ENCODE measurements at places on chromosomes 7 and 10.
A peak's percentile ranks its signal among the peaks of the same experiment; 100 is the strongest.

- no peak for DNase-seq
Observed at GRCh38 chr10:70034232-70034631, 18.4 kb upstream of the MACROH2A2 start.

DNA sequence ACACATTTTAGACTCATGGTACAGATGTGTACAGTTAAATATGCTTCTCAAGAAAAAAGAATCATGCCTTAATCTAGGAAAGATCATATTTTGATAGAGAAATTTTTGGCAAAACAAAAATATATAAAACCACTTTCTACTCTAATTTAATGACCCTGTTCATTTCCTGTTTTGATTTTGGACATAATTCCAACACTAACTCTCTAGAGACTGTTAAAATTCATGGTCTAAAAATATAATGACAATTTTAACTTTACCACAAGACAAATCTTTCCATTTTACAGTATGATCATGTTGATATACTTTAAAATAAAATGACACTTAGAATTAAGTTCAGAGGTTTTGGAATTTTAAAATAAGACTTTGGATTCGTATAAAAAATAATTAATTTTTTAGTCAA lies 45.2 kb downstream of the PRKG1 start:
- DNase-seq: no peak

DNA sequence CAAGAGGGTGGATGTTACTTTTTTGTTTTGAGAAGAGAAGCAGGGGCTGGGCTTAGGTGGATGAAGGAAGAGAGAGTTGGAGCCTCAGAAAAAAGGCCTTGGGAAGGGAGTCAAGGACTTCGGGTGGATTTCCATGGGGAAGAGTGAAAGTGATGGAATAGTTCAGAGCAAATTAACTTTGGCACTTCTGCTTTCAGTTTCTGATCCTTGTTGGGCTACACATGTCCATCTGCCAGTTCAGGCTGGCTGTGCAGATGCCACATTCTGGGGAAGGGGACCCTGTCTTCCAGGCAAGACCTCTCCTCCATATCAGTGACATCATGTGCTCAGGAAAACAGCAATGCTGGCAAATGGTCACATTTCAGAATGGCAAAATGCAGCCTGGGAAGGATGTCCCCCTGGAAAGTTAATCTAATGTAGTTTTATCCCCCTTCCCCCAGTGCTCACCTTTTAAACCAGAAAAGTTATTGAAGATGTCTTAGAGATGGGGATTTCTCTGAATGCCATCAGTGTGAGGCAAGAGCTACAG lies 86.0 kb downstream of the WDFY4 start:
- no peak for DNase-seq

- DNase-seq: no peak
Observed at GRCh38 chr7:537911-538634, 18.4 kb upstream of the PDGFA start.

DNA sequence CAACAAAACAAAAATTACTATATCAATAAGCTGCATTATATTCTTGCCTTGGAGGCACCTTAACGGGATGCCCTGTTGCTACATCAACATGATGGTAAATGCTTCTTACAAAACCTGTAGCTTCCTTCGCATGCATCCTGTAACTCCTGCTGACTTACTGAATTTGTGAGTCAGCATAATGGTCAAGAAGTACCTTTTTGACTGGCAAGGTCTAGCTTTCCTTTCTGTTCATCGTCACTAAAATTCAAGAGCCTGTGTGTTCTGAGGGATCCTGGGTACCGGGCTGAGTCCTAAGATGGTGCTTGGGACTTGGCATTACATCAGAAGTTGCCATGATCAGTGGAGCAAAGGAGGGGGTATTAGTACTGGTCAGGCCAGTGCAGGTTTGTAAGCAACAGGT lies 4.9 kb downstream of the PFKFB3 start:
- DNase-seq: no peak

DNA sequence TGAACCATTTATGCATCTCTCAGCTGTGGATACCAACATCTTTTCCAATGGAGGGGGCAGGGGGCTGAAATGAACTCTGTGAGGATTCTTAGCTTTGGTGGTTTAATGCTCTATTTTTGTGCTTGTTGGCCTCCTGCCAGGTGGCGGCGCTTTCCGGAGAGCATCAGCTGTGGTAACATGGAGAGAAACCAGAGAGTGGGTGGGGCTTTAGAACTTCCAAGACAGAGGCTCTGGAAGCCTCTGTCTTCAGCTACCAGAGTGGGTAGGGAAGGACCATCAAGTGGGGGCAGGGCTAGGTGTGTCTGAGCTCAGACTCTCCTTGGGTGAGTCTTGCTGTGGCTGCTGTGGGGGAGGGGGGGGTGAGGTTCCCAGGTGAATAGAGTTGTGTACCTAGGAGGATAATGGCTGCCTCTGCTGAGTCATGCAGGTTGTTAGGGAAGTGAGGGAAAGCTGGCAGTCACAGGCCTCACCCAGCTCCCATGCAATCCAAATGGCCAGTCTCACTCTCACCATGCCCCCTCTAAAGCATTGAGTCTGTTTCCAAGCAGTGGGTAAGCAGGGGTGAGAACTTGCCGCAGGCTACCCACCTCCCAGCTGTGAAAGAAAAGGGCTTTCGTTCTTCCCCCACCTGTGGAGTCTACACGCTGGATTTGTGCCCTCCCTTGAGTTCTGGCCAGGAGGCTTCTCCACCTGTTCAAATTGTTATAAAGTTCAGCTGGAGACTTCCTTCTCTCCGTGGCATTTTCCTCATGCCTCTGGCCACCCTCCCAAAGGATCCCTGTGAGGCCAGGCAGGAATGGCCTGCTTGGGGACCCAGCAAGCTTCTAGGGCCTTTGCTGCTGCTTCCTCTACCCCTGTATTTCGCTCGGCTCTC lies 527.0 kb downstream of the NEBL start:
- no peak for DNase-seq

DNA sequence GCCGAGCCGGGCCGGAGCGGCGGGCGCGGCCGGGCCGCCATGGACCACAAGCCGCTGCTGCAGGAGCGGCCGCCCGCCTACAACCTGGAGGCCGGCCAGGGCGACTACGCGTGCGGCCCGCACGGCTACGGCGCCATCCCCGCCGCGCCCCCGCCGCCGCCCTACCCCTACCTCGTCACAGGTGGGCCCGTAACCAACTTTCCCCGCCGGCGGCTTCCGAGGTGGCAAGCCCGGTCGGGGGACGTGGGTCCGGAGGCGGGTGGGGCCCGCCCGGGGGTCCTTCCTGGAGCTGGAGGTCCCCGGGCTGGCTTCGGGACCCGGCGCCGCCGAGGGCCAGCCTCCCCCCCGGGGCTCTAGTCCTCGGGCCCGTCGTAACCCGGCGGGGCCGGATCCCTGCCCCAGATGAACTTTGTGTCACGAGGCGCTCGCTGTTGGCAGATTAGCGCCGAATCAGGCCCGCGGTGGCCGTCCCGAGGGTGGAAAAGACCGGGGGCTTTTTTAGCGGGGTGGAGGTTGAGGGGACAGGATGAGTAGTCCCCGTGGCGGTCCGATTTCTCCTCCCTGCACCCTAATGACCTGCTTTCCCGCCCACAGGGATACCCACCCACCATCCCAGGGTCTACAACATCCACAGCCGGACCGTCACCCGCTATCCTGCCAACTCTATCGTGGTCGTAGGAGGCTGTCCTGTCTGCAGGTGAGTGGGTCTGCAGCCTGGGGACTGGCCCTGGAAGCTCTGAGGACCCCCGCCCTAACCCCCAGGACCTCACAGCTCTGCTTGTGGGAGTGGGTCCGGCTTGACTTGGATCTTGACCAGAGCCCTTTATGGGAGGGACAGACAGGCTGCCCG lies 496 bp downstream of the BRI3 start:
- DNase-seq: no peak

GRCh38 chr10:53013201-53013810 lies 240.7 kb upstream of the MBL2 start:
- DNase-seq: no peak

- DNase-seq: no peak
Observed at GRCh38 chr7:116211913-116212596, 1.7 kb downstream of the TES start.

GRCh38 chr7:149161241-149161848 lies 14.1 kb downstream of the ZNF398 start:
- no peak for DNase-seq

DNA sequence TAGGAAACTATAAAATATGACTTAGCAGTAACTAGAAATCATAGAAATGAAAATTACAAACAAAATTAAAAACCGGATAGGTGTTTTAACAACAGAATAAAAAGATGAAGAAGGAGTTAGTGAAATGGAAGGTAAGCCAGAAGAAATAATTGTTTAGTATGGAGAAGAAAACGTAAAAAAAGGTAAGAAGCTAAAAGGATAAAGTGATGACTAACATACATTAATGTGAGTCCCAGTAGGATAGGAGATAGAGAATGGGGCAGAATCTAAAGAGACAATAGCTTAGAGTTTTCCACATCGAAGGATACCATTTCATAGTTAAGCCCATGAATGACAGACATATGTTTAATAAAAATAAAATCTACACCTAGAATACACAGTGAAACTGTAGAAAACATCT lies 25.3 kb downstream of the GTF2I start:
- no peak for DNase-seq

DNA sequence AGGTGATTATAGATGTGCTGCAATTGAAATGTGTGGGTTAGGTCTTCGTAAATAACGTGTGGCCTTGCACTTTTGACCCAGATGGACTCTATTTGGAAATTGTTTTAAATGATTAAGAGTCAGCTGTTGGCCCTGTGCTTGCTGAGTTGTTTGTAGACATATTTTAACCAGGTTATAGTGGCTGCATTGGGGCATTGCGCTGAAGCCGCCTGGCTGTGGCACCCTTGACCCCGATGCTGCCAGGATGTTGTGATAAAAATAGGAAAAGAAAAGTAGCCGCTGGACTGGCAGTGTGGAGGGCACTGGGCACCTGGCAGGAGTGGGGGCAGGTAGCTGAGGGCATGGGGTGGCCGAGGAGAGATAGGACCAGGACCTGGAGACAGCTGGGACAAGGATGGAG lies 13.4 kb downstream of the LRRC27 start:
- DNase-seq: no peak

GRCh38 chr10:101672536-101672935 lies 22.4 kb downstream of the FBXW4 start:
- no peak for DNase-seq

GRCh38 chr7:140940898-140941297 lies 16.2 kb upstream of the BRAF start:
- DNase-seq: no peak

DNA sequence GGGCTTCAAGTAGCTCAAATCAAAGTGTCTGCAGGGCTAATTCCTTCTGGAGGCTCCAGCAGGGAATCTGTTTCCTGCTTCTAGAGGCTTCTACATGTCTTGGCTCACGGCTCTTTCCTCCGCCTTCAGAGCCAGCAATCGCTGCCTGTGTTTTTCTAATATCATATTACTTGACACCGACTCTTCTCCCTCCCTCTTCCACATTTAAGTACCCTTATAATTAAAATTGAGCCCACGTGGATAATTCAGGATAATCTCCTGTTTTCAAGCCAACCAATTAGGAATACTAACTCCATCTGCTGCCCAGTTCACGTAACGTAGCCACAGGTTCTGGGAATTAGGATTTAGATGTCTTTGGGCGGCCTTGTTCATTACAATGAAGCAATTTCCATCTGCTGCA lies 372.2 kb downstream of the DPP6 start:
- peak; percentile 27 for DNase-seq

GRCh38 chr10:71068861-71069271 lies 143.5 kb upstream of the UNC5B start:
- no peak for DNase-seq

GRCh38 chr10:31384589-31384949 lies 65.6 kb downstream of the ZEB1 start:
- DNase-seq: no peak

DNA sequence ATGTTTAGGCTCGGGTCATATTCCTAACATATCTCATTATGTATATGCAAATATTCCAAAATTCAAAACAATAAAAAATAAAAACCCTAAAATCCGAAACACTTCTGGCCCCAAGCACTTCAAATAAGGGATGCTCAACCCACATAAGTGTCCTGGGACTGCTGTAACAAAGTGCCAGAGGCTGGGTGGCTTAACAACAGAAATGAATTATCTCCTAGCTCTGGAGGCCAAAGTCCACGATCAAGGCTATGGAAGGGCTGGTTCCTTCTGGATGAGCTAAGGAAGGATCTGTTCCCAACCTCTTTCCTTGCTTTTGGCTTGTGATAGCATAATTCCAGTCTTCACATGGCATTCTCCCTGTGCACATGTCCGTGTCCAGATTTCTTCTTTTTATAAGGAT lies 181.6 kb upstream of the NFE2L3 start:
- DNase-seq: no peak

DNA sequence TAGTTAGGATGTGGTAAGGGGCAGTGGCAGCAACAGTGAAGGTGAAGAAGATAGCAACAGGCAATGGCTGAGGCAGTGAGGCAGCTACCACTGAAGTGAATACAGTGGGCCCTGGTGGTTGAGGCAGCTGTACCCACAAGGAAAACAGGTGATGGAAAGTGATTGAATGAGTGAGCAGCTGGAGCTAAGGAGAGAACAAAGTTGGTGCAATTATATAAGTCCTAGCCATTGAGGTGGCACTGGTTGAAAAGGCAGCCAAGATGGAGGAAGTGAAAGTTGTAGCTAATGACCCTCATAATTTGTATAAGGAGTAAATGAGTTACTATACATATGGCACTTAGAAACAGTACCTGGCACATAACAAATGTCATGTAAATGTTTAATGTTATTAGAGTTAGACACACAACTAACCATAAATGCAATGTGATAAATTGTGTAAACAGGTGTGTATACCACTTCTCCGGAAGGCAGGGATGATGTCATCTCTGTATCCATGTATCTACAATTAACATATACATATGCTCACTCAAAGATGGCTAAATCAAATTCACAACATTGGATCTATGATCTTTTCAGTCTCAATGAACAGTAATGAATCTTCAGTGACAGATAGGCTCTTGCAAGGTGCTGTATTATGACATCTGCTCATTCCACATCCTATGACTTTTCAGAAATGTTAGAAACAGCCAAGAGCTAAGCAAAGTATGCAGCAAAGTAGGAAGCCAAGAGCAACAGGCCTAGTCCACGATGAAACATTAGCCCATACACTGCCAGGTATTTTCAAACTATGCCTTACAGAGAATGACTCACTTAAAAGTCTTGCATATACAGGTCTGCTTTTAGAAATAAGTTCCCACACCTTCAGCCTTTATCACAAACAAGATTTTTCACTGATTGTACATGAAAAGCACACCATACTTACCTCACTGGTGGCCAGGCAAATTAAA lies 10.7 kb downstream of the XPNPEP1 start:
- no peak for DNase-seq

- DNase-seq: no peak
Observed at GRCh38 chr10:15442056-15442455, 71.0 kb upstream of the FAM171A1 start.

- DNase-seq: no peak
Observed at GRCh38 chr10:72328045-72328828, 26.5 kb downstream of the DNAJB12 start.

- no peak for DNase-seq
Observed at GRCh38 chr10:3292636-3293035, 120.1 kb upstream of the PITRM1 start.

DNA sequence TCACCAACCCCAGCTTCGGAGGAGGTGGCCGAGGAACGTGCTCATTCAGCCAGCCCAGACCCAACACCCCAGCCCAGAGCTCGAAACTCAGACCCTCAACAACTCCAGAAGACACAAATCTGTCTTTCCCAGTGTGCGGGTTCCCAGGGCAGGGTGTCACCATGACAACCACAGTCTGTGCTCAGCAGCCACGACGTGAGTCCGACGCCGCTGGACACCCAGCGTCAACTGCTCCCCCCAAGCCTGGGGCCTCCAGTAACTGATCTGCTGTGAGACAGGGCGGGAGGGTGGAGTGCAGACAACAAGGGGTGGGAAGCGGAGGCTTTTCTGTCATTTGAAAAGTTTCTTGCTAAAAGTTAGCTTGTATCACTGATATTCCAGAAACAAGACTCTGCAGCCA lies 167.2 kb downstream of the MAD1L1 start:
- no peak for DNase-seq

GRCh38 chr7:116447966-116448839 lies 51.3 kb upstream of the CAV2 start:
- no peak for DNase-seq

Data from right renal pelvis (tissue), 4 donors.